GM12891 (cell line): ENCODE measurements at places on chromosomes 6 and 20.
A peak's percentile ranks its signal among the peaks of the same experiment; 100 is the strongest.

- no peak for DNase-seq
Measured at GRCh38 chr6:158662954-158663624, 13.2 kb downstream of the SYTL3 start.

- peak; percentile 12 for DNase-seq
Measured at GRCh38 chr6:154408891-154409500, 52.4 kb upstream of the IPCEF1 start.

- no peak for DNase-seq
Measured at GRCh38 chr6:113011801-113012200, 664.7 kb downstream of the RFPL4B start.

- DNase-seq = no peak
Measured at GRCh38 chr20:35979544-35979943, 11.2 kb downstream of the CNBD2 start.

DNA sequence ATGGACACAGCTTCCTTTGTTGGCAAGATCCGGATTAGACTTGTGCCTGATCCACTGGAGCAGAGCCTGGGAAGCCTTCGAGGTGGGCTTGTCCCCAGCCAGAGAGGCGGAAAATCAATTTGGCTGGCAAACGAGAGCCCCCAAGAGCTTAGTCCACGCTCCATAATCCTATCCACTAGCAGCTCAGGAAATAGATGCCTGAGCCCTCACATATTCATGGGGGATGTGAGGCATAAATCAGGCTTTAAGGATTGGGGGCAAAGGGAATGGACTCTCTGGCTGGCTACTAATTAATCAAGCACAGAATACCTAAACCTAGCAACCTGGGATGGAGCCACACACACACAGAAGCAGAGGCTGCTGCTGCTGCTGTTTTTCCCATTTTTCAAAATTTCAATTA is 137.9 kb downstream of the PKHD1 start:
- no peak for DNase-seq

DNA sequence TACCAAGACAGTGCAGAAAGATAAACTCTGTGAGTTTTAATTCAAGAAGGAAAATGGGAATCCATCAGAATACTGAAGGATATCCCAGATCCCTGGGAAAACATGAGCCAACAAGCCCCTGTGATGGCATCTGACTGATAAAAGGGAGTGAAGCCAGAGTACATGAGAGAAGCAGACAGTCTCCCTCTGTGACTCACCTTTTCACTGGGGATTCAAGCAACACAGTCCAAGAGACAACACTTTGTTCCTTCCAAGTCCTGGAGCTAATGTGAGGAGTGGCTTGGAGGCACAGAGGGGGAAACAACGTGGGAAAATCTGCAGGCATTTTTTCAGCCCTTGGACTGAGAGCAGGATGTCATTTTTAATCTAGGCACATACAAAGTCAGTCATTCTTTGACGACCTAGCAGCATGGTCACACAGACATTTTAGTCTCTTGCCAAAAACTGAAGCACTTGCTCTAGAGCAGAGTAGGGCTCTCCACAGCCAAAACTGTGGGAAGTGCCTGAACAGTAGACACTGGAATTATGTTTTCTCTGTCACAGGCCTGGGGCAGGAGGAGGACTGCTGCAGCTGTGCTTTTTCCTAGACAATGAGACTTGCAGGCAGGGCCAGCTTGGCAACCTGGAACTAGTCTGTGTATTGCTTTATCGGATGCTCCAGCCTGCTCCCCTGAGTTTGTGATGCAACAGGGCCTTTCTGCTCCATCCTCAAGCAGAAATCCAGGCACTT is 465.0 kb upstream of the GJE1 start:
- DNase-seq = no peak

- no peak for DNase-seq
Measured at GRCh38 chr6:43516367-43516696, 394 bp downstream of the YIPF3 start.

GRCh38 chr6:14728396-14729024 is 517.4 kb upstream of the JARID2 start:
- no peak for DNase-seq
